ENCODE measurements at places on chromosomes 1 and 21. TPM values are rescaled to one million over a fixed set of nuclear protein-coding genes. Genes with fewer than 3 reads are reported as not detected.
A peak's percentile ranks its signal among the peaks of the same experiment; 100 is the strongest.

The ESRRG gene
- total RNA-seq: 0.76 TPM

The NCAM2 gene
- total RNA-seq: not detected

The NHLH1 gene
- 1.6 TPM for total RNA-seq

The CLCA1 gene
- not detected for total RNA-seq

The NES gene
- 7.4 TPM for total RNA-seq

The PLPPR4 gene
- 0.12 TPM for total RNA-seq

- H3K36me3 ChIP-seq: peaks cover 31% of the 10 kb centered on the region
- no peak overlapping the region for H3K27ac ChIP-seq
- DNase-seq: peak; percentile 60
- no peak overlapping the region for H3K4me3 ChIP-seq
- no peaks in the 10 kb centered on the region for H3K4me1 ChIP-seq
Observed at GRCh38 chr1:160219062-160219929, 14.1 kb downstream of the PEA15 start.

DNA sequence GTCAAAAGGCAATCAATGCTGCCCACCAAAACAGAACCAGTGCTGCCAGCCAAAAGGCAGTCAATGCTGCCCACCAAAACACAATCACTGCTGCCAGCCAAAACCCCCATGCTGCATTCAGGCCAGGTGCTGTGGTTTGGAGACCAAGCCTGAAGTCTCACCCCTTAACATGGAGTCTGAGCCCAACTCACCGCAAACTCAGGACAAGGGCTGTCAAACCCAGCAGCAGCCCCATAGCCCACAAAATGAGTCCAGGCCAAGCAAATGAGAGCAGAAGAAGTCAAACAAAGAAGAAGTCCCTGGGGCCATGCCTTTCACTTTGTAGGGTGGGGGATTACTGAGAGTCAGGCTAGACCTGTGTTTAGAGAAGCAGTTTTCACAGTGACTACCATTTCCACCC is 6.4 kb downstream of the SMCP start:
- H3K4me3 ChIP-seq: no peak overlapping the region
- no peaks in the 10 kb centered on the region for H3K4me1 ChIP-seq
- H3K27me3 ChIP-seq: peaks cover 19% of the 10 kb centered on the region

GRCh38 chr1:77283701-77284425 is 2.0 kb downstream of the AK5 start:
- H3K36me3 ChIP-seq: no peaks in the 10 kb centered on the region
- peaks cover 30% of the 10 kb centered on the region for H3K27me3 ChIP-seq
- H3K4me1 ChIP-seq: no peaks in the 10 kb centered on the region
- DNase-seq: no peak

DNA sequence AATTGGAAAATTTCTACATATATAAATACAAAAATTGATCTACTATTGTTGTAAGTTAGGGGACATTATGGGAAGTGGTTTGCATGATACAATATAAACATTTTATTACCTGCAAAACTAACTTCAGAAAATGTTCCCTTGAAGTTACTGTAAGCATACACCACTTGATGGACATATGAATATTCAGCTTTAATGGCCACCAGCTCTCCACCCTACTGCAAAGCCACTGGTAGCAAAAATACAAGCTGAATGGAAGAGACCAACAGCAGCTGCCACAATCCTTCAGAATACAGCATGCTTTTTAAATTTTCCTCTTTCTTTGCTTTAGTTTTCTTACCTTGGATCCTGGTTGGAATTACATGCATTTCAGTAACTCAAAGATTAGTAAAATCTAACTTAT is 69.8 kb downstream of the COQ8A start:
- H3K27ac ChIP-seq: no peak overlapping the region
- H3K27me3 ChIP-seq: no peaks in the 10 kb centered on the region

DNA sequence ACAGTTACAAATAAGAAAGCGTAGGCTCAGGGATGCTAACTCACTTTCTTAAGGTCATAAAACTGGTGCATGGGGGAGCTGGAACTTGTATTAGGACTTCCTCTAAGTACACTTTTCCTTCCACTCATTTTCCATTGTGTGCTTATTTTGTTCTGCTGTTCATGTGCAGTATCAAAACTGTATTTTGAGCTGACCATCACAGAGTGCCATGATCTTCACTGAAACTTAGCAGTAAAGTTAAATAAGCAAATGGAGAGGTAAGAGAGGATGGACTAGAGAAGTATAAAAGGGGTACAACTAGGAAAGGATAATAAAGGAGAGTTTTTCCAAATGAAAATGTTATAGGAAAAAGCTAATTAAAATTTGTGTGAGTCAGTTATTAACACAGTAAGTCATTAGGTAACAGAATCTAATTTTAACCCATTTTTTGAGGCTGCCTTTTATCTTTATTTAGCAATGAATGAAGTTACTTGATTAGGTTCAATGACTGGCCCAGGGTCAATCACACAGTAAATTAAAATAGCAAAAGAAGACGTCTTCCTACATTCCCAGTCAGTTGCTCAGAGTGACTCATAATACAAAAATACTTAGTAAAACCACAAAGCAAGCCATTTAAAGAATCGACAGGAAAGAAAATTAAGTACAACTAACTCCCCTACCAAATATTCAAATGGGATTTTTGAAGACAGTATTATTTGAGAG is 165.8 kb upstream of the C1orf105 start:
- DNase-seq: peak; percentile 24
- no peaks in the 10 kb centered on the region for H3K27me3 ChIP-seq
- H3K27ac ChIP-seq: peak overlapping the region; percentile 32
- no peak overlapping the region for H3K4me3 ChIP-seq
- peaks cover 12% of the 10 kb centered on the region for H3K36me3 ChIP-seq
- peaks cover 30% of the 10 kb centered on the region for H3K4me1 ChIP-seq

DNA sequence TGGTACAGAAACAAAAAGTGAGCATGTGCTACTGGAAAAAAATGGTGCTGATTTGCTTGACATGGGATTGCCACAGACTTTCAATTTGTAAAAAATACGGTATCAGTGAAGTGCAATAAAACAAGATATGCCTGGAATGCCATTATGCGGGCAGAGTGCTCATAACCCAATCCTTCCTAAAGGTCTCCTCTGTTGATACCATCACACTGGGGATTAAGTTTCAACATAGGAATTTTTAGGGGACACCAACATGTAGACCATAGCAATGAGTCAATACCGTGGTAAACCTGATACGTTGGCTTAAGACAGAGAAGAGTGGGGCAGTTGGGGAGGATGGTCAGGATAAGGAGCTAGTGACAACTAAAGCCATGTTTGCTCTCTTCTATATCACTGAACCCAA is 20.5 kb downstream of the MX1 start:
- H3K36me3 ChIP-seq: peaks cover 5% of the 10 kb centered on the region
- DNase-seq: no peak
- no peak overlapping the region for H3K4me3 ChIP-seq
- H3K27me3 ChIP-seq: no peaks in the 10 kb centered on the region

DNA sequence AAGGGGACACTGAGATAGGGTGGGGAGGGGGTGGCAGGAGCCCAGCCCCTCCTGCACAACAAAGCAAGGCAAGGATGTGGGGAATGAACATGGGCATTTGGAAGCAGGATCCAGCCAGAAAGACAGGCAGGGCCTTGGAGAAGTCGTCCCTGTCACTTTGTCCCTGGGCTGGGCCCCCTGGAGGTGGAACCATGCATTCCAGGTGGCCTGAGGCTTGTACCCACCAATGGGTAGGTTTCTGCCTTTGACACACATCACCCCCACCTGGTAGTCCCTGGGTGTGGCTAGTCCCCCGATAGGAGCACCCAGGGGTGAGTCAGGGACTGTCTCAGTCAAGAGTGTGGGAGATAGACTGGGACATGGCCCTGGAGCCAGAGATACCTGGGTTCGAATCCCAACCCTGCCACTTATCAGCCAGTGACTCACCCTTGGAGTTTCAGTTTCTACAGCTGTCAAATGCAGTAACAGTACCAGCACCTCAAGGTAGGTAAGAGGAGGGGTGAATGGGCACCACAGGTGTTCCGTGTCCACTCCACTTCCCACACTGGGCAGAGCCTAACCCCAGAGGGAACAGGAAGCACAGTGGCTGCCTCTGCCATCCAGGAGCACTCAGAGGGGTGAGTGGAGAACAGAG is 10.0 kb downstream of the PLA2G2D start:
- H3K4me1 ChIP-seq: peaks cover 10% of the 10 kb centered on the region
- no peak for DNase-seq
- H3K27ac ChIP-seq: no peak overlapping the region
- H3K27me3 ChIP-seq: peaks cover 6% of the 10 kb centered on the region
- H3K36me3 ChIP-seq: peaks cover 7% of the 10 kb centered on the region
